Heart right ventricle (tissue), 16 donors: ENCODE measurements at places on chromosomes 1 and 21. TPM values are rescaled to one million over a fixed set of nuclear protein-coding genes. Genes with fewer than 3 reads are reported as not detected.

GRCh38 chr1:56024155-56024554, 555.2 kb downstream of the PLPP3 start:
- no peak for DNase-seq
- no peaks in the 10 kb centered on the region for H3K4me1 ChIP-seq
- no peak overlapping the region for H3K4me3 ChIP-seq

Gene SLC1A7
- total RNA-seq, result 0.21 TPM

DNA sequence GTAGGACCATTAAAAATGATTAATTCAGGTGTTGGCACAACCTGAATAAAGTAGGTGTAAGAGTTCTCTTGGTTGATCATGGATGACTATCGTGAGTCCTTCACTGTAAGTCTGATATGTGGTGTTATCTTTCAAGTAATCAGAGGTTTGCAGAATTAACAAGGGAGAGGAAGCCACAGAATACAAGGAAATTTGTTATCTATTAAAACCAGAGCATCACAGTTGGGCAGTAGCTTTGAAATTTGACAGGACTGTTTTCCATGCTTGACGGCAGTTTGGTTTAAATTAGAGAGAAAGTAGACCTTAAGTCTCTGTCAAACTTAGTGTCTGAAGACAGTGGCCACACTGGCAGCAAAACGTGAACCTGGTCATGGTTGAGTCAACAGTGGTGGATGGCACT, 139.5 kb upstream of the KCNK2 start:
- no peaks in the 10 kb centered on the region for H3K27me3 ChIP-seq
- DNase-seq, result no peak
- H3K36me3 ChIP-seq, result no peaks in the 10 kb centered on the region

Gene RGS4
- total RNA-seq, result 6.5 TPM

Gene KRTAP19-1
- total RNA-seq, result not detected

DNA sequence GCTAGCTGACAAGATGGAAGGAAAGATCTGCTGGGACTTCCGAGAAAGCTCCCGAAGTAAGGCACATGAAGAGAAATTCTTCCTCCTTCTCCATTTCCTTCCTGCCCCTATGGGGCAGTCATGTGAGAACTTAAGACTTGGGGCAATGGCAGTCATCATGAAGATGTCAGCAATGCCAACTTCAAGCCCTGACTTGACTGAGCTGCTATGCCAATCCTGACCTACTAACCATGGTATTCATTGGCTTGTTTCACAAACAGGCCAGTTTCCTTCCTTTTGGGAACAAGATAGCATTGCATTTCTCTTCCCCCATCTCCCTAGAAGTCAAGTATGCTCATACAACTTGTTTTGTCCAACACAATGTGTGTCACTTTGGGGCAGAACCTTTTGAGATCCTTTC, 25.5 kb downstream of the GRIK1 start:
- no peak overlapping the region for H3K4me3 ChIP-seq
- no peaks in the 10 kb centered on the region for H3K4me1 ChIP-seq
- no peaks in the 10 kb centered on the region for H3K36me3 ChIP-seq

- H3K27me3 ChIP-seq, result no peaks in the 10 kb centered on the region
- peak; percentile 21 for DNase-seq
- H3K4me3 ChIP-seq, result no peak overlapping the region
- H3K4me1 ChIP-seq, result no peaks in the 10 kb centered on the region
These were observed 32.7 kb upstream of the ZNF326 start for GRCh38 chr1:89962024-89962741.
